ENCODE measurements at places on chromosomes 11 and 22. TPM values are rescaled to one million over a fixed set of nuclear protein-coding genes. Genes with fewer than 3 reads are reported as not detected.

GRCh38 chr22:34847072-34847471 lies 218.9 kb upstream of the ISX start:
- H3K36me3 ChIP-seq, result no peaks in the 10 kb centered on the region
- no peak overlapping the region for H3K4me3 ChIP-seq
- no peaks in the 10 kb centered on the region for H3K4me1 ChIP-seq
- no peak for DNase-seq

DNA sequence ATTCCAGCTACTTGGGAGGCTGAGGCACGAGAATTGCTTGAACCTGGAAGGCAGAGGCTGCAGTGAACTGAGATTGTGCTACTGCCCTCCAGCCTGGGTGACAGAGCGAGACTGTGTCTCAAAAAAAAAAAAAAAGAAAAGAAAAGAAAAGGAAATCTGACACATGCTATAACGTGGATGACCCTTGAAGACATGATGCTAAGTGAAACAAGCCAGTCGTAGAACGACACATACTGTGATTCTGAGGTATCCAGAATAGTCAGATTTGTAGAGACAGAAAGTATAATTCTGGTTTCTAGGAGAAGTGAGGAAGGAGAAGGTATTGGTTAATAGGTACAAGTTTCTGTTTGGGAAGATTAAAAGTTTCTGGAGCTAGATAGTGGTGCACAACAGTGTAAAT lies 6.7 kb upstream of the APOA5 start:
- no peak for DNase-seq
- no peak overlapping the region for H3K4me3 ChIP-seq
- H3K36me3 ChIP-seq, result no peaks in the 10 kb centered on the region
- H3K27me3 ChIP-seq, result peaks cover 6% of the 10 kb centered on the region

DNA sequence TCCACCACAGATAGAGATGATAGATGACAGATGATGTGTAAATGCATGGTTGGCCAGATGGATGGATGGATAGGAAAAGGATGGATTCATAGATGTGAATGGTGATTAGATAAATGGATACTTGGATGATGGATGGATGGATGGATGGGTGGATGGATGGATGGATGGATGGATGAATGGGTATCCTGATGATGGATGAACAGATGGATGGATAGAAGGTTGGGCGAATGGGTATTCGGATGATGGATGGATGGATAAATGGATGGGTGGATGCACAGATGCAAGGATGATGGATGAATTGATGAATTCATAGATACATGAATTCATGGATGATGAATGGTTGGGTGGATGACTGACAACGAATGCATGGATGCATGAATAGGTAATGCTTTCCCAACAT lies 56.1 kb downstream of the CHST1 start:
- H3K36me3 ChIP-seq, result no peaks in the 10 kb centered on the region
- DNase-seq, result no peak
- H3K27ac ChIP-seq, result no peak overlapping the region
- H3K4me3 ChIP-seq, result no peak overlapping the region
- H3K4me1 ChIP-seq, result no peaks in the 10 kb centered on the region
- peaks cover 2% of the 10 kb centered on the region for H3K27me3 ChIP-seq

The LMO1 gene
- not detected for total RNA-seq

- H3K27me3 ChIP-seq, result no peaks in the 10 kb centered on the region
- no peak overlapping the region for H3K4me3 ChIP-seq
- peak overlapping the region; percentile 39 for H3K27ac ChIP-seq
- H3K36me3 ChIP-seq, result peaks cover 42% of the 10 kb centered on the region
Observed at GRCh38 chr11:774873-775592, 2.3 kb downstream of the GATD1 start.

DNA sequence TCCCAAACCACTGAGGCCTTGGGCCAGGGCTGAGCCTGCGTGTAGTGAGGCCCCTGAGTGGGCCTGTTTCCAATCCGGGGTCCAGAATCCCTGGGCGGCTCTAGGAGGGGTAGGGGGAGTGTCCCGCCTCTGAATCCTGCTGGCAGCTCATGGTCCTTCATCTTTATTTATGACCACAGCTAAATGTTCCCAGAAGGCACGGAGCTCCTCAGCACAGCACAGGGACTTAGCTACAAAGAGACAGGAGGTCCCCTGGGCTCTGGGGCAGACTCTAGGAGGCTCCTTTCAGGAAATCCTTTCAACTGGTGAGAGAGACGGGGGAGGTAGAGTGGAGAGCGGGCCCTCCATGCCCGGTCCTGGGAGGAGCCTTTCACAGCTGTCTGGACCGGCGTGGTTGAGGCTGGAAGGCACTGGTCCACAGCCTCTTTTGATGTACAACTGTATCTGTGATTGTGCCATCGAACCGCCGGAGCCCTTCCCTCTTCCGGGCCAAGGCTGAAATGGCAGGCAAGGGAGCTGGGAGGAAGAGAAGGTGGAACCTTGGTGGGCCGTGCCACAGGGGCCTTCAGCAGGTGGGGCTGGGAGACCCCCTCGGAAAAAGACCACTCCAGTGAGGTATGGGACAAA lies 46.8 kb downstream of the SCUBE1 start:
- no peak for DNase-seq
- H3K4me3 ChIP-seq, result no peak overlapping the region
- no peaks in the 10 kb centered on the region for H3K36me3 ChIP-seq
- peaks cover 11% of the 10 kb centered on the region for H3K4me1 ChIP-seq
